Ecto neural progenitor cell (in vitro differentiated cells): ENCODE measurements at places on chromosomes 5 and 9.

DNA sequence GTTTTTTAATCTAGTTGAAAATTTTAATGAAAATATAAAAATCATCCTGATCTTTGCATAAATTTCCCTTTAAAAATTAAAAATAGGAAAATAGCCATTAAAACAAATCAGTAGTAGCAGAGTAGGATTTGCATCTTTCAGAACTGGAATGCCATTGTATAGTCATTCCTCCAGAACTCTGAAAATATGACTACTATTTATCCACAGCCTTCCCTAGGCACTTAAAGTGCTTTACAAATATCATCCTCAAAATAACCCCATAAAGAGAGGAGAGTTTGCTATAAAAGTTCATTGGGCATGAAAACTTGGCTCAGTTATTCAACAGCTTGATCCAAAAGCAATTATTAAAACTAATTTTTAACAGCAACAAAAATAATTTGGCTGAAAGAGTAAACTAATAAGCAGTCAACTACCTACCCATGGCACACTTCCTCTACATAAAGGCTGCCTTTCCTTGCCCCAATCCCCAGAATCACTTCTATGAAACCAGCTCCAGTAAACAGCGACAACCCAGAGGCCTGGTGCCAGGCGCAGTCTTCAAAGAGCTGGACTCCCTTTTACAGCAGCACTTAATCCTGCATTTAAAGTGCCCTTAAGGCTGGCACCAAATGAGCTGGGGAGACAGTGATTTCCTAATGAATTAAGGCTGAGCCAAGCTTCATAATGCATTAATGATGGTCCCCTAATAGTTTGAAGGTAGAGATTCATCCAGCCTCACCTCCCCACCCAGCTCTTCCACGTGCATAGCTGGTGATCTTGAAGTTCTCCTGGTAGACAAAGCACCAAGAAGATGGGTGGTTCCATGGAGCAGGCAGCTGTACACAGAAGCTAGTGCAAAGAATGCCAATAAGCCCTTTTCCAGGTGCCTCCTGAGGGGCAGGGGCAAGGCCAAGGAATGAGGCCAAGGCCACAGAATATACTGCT is 36.1 kb downstream of the LHFPL2 start:
- no peak for DNase-seq

DNA sequence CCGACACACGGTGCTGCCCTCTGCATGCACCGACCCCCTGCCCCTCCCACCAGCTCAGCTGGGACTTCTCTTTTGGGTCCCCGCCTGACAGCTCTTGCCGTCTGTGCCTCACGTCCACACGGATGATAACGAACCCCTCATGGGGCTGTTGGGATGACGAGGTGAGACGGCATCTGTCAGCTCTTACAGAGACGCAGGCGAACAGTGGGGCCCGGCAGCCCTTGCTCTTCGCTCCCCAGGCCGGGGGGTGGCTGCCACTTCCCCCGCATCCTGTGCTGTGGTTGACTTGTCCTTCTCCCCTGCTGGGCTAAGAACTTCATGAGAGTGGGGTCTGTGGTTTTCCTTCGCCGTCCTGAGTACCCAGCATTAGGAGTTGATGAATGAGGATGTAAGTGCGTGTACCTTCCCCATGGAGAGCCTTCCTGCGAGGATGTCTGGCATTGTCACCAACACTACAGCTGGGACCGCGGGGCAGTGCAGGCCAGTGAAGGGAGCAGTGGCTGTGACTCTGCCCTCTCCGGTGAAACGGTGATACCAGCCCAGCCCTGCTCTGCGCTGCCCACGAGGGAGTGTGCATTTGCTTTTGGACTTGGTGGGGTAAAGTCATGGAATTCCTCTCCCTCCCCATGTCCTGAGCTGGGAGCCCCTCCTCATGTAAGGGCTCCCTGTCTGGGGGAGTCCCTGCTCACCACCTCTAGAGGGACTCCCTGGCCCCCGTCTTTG is 23.2 kb downstream of the HK3 start:
- no peak for DNase-seq

GRCh38 chr9:6121707-6122106 is 93.9 kb upstream of the IL33 start:
- DNase-seq, result no peak

GRCh38 chr5:58793888-58794657 is 211.2 kb downstream of the RAB3C start:
- no peak for DNase-seq

DNA sequence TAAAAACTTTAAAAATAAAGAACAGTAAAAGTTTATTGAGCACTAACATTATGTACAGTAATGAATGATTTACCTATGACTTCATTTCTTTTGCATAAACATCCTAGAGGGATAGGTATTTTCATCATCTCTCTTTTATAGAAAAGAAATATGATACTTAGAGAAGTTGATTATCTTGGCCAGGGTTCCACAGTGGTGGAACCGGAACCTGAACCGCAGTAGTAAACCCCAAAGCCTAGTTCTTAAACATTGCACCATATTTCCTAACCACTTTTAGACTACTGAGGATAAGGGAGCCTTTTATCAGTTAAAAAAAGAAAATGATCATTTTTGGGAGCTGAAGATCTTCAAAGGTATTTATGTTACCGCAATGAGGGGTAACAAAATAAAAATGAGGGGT is 205.7 kb upstream of the SGCD start:
- no peak for DNase-seq

DNA sequence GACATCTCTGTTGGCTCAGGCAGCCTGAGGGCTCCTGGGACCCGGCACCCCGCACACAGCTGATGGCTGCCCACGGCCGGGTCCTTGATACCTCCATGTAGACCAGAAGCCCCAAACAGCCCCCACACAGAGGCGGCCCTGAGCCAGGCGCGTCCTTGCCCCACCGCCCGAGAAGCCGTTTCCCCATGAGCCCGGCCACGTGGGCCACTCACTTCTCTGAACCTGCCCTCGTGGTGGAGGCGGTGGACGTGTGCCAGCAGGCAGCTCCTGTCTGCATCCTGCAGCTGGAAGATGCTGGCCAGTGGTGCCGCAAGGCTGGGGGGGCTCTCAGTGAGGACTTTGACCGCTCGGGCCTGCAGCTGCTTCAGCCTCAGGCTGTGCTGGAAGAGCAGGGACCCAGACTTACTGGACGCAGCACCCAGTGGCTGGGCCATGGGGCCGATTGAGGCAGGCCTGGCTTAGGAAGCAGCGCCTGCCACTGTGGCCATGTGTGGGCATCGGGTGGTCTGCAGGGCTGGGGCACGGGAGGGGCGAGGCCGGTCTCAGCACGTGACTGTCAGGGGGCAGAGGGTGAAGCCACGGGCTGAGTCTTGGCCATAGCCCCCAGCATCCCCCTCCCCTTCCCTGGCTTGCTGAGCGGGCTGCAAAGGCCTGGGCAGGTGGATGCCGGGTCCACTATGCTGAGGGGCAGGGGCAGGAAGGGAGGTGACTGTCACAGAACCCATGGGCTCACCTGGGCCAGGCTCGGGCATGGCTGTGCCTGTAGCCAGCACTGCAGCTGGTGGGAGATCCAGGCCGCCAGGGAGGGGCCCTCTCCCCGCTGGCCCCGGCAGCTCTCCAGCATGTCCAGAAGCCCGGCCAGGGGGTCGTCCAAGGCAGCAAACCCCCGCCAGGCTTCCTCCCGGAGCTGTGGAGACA is 50.0 kb downstream of the EXD3 start:
- DNase-seq, result no peak

- DNase-seq, result no peak
Measured at GRCh38 chr5:158287643-158288271, 428.8 kb upstream of the CLINT1 start.

- DNase-seq, result no peak
Measured at GRCh38 chr9:18623221-18624079, 149.5 kb downstream of the ADAMTSL1 start.

DNA sequence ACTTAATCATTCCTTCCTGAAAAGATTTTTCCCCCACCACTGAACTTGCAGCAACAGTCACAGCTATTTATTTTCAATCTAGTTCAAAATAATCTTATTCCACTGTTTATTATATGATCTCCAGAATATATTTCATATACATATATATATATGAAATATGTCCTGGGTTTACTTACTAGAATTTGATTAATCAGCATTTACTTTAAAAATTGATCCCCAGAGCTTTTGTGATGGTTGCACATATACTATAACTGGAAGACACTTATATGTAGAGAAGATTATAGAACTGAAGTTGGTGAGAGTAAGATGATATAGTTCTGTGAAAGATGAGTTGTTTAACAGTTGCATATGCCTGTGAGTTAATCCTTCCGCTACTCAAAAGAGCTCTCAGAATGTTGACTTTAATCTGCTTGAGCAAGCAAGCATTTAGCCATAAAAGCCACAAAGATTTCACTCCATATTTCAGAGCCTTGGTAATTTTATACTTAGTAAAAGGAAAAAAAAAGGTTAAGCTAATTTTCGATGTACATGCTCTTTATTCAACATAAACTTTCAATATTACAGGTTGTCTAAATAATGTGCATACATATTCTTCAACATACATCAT is 399.3 kb upstream of the CDH9 start:
- no peak for DNase-seq

GRCh38 chr9:128215491-128216409 is 12.6 kb downstream of the DNM1 start:
- DNase-seq, result no peak

DNA sequence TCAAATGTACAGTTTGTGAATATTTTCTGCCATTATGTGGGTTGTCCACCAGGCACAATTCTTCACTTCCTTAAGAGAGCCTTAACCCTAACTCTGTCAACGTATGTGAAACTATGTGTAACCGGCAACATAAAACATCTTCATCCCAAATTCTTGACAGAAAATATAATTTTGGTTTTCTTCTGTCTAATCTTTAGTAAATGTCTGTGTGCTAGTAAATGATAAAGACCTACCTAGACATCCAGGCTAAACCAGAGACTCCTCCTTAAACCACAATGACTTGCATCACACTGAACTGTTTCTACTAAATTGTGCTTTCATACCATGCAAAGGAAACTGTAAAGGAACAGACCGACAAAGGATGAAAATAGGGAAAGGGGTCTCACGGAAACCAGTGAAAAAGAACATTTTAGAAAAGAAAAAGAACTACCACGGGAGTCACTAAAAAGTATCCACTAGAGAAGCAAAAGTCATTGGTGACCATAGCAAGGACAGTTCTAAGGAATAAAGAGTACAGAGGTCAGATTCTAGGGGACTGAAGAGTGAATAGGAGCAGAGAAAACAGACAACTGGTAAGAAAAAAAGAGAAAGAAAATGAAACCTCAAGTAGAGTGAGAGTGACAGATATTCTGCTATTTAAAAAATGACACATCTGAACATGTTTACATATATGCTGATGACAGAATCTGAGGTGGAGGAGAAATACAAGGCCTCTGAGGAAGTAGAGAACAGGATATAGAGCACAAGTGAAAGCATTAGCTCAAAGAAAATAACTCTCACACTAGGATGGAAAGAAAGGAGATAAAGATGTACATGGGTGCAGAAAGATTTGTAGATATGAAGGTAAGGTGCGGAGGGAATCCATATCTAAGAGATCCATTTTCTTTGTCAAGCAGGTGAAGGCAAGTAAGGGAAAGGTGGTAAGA is 49.4 kb downstream of the FNIP1 start:
- DNase-seq, result no peak

- peak; percentile 56 for DNase-seq
Measured at GRCh38 chr9:75265525-75265972, 177.2 kb downstream of the OSTF1 start.

DNA sequence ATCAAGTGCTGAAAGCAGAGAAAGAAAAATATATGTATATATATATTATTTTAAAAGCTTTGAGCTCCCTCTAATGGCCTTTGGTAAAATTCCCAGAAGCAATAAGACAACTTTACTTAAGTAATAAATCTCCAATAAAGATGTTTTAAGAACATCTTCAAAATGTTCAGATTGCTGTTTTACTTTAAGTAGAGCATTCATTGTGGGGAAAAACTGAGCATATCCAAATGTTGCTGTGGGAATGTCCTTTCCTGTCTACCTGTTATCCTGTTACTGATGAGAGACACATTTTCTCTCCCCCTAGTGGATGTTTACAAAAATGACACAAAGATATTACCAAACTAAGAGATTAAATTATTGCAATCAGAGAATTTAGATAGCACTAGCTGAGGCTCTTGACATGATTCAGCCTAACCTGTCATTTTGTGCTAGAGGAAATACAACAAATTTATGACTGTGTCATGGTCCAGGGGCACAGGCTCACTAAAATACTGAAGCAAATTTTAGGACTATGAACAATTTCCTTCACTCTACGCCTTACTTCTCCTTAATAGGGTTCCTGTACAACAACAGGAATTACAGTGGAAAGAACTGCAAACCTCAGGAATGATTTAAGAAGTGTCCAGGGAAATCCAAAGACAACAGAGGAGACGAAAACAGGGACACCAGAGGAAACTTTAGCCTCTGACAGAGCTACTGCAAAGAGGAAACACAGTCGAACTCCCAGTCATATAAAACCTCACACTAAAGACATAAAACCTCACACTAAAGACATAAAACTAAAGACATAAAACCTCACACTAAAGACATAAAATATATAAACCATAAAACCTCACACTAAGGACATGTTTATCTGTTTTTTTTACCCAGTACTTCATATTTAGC is 24.3 kb upstream of the PRRC1 start:
- DNase-seq, result no peak

- DNase-seq, result no peak
Measured at GRCh38 chr5:54217826-54218503, 92.4 kb downstream of the ARL15 start.

GRCh38 chr9:5419987-5420386 is 17.7 kb downstream of the PLGRKT start:
- no peak for DNase-seq

- DNase-seq, result no peak
Measured at GRCh38 chr9:952546-952945, 23.9 kb upstream of the DMRT3 start.

DNA sequence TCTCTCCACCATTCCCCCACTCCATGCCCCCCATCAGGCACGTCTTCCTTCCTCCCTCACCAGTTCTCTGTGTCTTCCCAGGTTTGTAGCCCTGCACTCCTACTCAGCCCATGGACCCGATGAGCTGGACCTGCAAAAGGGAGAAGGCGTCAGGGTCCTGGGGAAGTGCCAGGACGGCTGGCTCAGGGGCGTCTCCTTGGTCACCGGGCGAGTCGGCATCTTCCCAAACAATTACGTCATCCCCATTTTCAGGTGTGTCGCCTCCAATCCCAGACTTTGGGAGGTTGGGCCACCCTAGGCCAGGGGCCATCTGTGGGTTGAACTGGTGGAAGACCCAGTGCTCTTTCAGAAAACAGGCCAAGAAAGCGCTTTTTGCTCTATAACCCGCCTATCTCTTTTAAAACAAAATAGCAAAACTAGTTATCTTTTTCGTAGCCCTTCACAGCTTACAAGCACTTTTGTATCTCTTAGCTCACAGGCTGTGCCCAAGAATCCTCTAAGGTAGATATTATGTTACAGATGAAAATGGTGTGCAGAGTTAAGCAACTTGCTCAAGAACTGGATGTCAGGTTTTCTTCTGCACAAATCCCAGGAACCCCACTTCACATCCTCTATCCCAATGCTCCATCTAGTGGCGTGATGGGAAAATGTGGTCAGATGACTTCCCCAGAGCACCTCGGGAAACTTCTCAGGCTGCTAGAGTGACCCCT is 56.2 kb downstream of the PLAC8L1 start:
- DNase-seq, result peak; percentile 71

DNA sequence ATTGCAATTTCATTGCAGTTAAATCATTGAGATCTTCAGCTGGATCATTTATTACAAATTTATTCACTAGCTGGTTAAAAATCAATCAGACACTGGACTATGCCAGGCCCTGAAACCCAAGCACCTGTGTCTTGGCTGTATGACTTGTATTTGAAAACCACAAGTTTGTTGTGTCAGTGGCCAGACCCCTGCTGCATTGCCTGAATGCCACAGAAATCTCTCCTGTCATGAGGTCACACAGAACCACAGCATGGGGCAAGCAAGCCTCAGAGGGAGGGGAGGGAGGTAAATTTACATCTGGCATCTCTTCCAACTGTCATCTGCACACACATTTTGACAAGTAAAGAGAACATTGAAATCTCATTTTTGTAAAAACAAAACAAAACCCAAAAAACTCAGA is 90.0 kb downstream of the ARRDC3 start:
- DNase-seq, result peak; percentile 61
